ENCODE measurements at places on chromosomes 13 and 19.

DNA sequence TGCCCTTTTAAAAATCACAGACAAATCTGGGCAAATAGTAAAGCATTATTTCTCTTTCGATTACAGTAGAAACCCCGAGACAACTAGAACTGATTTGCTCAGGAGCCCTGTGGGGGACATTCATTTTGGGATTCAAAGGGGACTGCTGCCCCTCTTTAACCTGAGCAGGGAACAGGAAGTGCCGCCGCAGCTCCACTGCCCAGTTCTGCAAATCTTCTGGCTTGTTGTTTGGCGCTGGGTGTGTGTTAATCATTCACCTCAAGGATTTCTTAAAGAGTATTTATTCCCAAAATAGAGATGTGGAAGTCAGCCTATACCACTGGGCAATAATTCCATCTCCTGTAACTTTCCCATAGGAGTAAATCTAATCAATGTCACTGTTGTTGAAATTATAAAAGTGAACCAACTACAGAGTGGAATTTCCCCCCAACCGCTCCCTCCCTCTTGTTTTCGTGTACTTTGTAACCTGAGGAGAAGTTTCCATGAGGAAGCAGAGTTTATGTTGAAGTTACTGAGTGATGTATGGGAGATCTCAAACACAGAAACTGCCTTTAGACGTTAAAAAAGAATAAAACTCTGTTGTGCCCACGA lies 515.8 kb downstream of the KLF12 start:
- no peak for DNase-seq

GRCh38 chr13:27500806-27501534 lies 50.6 kb upstream of the MTIF3 start:
- DNase-seq, result no peak

- DNase-seq, result no peak
These were observed 64.6 kb downstream of the TSHZ3 start for GRCh38 chr19:31284621-31285020.

DNA sequence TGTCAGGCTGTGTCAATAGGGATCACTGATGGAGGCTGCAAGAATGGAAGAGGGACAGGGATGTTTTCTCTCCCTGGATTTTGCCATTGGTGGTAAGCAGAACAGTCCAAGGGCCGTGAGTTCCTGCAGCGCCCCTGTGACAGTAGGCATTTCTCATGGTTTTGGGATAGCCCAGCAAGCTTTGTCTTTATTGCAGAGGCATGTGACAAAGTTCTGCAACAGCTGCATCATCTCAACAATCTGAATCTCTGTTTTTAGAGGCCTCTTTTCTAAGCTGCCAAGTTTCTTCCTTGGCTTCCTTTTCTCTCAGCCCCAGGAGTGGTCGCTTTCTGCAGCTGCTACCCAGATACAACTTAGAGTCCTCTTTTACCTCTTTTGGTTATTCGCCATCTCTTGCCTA lies 95.7 kb upstream of the TSHZ3 start:
- DNase-seq, result no peak

GRCh38 chr19:38013913-38014580 lies 107.0 kb downstream of the SIPA1L3 start:
- no peak for DNase-seq

DNA sequence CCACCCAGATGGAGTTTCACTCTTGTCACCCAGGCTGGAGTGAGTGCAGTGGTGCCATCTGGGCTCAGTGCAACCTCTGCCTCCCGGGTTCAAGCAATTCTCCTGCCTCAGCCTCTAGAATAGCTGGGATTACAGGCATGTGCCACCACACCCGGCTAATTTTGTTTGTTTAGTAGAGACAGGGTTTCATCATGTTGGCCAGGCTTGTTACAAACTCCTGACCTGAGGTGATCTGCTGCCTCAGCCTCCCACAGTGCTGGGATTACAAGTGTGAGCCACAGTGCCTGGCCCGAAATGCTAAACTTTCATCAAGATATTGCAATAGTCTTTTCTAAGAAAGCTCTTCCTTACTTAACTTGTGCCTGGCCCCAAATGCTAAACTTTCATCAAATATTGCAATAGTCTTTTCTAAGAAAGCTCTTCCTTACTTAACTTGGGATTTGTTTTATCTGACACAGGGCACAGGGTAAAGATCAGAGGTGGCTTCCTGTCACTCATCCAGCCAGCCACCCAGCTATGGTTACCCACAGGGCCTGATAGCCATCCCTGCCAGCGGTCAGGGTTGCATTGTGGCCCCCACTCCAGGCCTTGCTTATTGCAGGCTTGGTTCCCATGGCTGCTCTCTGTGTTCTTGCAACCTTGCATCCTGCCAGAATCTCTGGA lies 352.3 kb upstream of the TMTC4 start:
- DNase-seq, result no peak

DNA sequence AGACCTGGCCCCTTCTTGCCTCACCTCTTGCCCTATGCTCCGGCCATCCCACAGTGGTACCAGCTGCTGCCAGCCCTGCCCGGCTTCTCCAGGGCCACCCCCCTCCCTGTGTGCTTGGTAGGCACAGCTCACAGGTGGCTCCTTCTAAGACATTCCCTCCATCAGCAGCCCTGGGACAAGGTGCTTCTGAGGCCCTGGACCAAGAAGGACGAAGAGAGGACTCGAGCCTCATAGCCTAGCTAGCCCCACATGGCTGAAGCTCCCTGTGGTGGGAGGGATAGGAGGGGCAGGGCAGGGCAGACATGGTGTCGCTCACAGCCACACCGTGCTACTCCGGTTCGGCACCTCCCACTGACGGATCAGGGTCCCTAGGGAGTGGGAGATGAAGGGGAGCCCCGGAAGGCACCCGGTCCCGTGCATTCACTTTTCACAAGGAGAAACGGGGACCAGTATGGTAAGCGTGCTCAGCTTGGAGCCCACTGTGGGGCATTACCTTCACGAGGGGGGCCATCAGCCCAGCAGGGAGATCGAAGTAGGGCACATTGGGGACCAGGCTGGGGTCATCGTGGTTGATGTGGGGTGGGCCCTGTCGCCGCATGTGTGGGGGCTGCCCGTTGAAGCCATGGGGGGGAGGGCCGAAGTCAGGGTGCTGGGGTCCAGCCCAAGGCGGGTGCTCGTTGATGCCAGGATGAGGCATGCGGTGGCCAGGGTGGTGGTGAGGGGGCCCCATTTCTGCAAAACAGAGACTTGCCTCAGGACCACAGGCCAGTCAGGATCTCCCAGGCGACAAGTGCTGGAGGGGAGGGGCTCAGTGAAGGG lies 19.5 kb downstream of the CHERP start:
- no peak for DNase-seq

GRCh38 chr13:46893798-46894560 lies 2.9 kb downstream of the HTR2A start:
- DNase-seq, result peak; percentile 22

DNA sequence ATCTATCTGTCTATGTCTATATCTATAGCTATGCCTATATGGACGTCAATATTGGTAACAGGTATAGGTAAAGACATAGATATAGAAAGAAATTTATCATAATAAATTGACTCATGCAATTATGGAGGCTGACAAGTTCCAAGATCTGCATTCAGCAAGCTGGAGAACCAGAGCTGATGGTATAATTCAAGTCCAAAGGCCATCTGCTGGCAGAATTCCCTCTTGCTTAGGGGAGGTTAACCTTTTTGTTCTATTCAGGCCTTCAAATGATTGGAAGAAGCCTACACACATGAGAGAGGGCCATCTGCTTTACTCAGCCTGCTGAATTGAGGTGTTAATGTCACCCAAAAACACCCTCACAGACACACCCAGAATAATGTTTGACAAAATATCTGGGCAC lies 10.8 kb downstream of the RASL11A start:
- no peak for DNase-seq

- DNase-seq, result no peak
These were observed 55.6 kb downstream of the GJA3 start for GRCh38 chr13:20105161-20105689.

DNA sequence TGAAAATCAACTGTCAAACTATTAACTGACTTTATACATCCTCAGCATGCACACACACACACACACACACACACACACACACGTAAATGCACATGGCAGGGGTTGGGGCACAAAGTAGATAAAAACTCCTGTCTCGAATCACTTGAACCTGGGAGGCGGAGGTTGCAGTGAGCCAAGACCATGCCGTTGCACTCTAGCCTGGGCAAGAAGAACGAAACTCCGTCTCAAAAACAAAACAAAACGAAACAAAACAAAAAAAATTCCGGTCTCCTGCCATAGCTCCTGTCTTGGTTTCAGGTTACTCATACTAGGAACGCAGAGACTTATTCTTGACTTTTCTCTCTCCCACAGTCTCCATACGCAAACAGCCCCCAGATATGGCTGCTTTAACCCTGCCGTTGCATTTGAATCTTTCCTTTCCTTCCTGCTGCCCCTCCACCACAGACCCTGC lies 148.9 kb downstream of the SHISA2 start:
- DNase-seq, result no peak

GRCh38 chr13:61030445-61030844 lies 385.2 kb downstream of the PCDH20 start:
- DNase-seq, result no peak

DNA sequence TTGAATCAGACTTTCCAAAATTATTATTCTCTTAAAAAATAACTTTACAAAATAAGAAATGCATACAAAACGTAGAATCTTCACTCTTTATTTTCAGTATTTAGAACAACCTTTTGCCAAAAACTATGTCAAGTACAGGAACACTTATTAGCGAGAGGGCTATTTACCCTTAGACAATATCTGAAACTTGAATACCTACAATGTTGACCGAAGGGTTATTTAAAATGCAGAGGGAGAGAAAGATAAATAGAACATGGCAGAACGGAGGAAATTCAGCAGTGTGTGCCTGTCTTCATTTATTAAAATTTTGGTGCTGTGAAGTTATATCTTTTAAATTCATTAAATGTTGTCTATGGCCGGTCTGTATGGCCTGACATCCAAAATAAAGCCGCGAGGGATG lies 198.8 kb downstream of the EFNB2 start:
- no peak for DNase-seq

GRCh38 chr19:11708457-11708856 lies 30.3 kb downstream of the ZNF823 start:
- DNase-seq, result no peak

DNA sequence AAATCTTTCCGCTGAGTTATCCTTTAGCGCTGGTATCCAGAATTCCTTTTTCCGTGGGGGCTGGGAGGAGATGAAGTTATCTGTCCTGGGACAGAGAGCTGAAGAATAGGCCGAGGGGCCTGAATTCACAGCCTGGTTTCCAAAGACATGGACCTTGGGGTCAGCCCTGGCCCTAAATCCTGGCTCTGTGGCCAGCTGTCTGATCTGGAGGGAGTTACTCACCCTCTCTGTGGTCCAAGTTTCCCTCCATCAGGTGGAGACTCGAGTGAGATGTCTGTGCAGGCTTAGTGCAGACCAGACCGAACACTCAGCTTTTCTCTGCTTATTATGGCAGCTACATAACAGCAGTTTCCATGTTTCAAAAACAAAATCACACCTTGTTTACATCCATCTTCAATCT lies 59.6 kb downstream of the CDADC1 start:
- no peak for DNase-seq

GRCh38 chr13:90154311-90154960 lies 1193.1 kb upstream of the MIR17HG start:
- no peak for DNase-seq

GRCh38 chr19:35901055-35901644 lies 810 bp upstream of the NFKBID start:
- no peak for DNase-seq

DNA sequence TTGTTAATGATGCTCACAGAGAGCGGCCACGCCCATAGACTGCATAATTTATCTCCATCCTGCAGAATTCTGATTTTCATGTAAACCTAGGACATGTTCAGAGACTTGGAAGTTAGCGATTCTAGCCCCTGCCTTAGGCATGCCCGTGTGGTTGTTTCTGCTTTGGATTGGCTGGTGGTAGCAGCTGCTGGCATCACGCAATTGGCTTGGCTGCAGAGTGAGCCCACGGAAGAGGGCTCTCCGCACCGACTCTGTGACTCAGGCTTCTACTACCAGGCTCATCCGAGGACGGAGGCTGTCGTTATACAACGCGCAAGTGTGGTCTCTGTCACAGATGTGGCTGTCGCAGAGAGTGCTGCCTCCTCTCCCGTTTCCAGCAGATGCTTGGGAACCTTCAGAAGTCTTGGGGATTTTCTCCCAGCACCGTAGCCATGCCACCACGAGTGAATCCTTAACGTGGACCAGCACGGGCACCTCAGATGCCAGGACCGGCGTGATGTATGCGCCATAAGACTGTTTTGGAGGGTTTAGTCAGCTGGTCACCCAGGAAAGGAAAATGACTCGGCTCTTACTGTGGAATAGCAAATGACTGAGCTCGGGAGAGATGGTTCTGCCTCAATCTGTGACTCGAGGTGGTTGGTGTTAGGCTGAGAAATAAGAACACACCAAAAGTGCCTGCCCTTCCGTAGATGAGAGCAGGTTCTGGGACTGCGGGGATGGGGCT lies 61.0 kb upstream of the F7 start:
- no peak for DNase-seq

GRCh38 chr13:51252954-51253532 lies 30.8 kb downstream of the FAM124A start:
- no peak for DNase-seq

- no peak for DNase-seq
These were observed 9.6 kb downstream of the GJB6 start for GRCh38 chr13:20222553-20222952.

- no peak for DNase-seq
These were observed 194.0 kb upstream of the PCDH17 start for GRCh38 chr13:57437587-57437986.

GRCh38 chr13:50403311-50403710 lies 388.1 kb downstream of the KCNRG start:
- no peak for DNase-seq

- no peak for DNase-seq
These were observed 82.4 kb upstream of the IRS2 start for GRCh38 chr13:109868578-109869311.

DNA sequence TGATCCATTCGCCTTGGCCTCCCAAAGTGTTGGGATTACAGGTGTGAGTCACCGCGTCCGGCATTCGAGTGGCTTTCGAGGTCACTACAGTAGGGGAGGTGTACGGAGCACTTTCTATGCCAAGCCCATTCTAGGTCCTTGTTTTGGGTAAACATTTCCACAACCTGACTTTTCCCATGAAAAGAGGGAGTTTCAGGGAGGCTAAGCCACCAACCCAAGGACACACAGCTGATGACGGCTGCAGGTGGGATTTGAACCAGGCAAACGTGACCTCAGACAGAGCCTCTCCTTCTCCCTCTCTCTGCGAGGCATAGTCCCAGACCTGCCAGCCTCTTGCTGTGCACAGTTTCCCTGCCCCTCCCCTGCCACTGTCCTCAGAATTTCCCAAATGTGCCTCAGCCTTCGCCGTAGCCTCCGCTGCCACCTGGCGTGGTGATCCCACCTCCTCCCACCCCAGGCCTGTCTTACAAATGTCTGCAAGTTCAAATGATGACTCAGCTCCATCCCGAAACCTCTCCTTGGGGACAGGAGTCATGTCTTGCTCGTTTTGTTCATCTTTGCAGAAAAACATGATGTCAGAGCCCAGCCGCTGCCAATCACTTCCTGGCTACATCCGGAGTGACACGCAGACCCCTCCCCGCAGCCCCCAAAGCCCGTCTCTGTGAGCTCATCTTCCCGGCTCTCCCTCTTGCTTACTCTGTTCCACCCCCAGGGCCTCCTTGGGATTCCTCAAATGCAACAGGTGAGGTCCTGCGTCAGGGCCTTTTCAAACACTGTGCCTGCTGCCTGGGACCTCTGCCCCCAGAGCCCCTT lies 6.6 kb upstream of the GADD45B start:
- DNase-seq, result no peak

Data from stimulated activated CD8-positive, alpha-beta memory T cell treated with anti-CD3 and anti-CD28 coated beads, Interleukin-12 subunit alpha, Interleukin-12 subunit beta, amount 100 ng/mL, for 1 hour (primary cell).